ENCODE measurements at places on chromosomes 16 and 17.

DNA sequence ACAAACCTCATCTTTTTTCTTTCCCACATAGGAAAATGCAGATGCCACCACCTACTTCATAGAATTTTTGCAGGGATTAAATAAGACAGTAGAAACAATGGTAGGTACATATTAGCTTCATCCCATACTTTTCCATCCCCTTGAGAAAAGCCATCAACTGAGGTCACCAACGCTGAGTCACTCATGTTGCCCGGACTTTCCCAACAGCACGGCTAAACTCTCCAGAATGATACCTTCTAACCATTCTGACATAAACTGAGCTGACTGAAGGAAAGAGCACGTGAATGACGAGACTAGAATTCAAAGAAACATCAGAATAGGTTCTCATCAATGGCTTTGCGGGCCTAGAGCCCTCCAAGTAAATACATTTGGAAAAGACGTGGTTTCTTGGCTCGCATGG, 146.0 kb upstream of the RCVRN start:
- DNase-seq: no peak

DNA sequence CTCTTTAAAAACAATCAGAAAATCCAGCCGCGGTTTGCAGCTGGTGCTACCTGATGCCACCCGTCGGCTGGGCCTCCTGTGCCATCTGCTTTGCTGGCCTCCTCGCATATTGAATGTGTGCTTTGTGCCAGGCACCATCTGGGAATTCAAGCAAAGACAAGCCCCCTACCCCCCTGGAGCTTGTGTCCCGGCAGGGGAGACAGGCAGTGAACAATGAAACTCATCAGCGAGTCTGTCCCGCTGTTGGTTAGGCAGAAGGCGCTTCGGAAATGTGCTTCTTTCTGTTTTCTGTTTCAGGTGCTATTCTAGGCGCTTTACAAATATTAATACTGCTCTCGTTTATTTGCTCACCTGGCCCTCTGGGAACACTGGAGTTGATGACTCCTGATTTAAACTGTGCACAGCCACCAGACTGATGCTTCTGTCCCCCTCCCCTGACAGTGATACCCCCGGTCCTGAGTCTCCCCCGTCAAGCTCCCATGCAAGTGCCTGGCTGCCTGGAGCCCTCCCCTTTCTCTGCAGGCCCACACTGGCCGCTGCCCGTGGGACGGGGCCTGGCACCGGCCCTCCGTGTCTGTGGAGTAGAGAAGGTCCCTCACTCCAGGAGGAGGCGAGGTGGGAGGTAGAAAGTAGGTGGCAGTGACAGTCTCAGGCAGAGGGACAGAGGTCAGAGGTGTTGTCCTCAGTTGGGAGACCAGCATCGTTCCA, 126.1 kb upstream of the PLCG2 start:
- no peak for DNase-seq

DNA sequence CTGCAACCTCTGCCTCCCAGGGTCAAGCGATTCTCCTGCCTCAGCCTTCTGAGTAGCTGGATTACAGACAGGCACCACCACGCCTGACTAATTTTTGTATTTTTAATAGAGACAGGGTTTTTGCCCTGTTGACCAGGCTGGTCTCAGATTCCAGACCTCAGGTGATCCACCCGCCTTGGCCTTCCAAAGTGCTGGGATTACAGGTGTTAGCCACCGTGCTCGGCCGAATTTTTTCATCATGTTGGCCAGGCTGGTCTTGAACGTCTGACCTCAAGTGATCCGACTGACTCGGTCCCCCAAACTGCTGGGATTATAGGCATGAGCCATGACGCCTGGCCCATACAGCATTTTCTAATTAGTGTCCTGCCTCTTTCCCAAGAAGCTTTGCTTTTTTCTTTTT, 52.7 kb upstream of the ADORA2B start:
- no peak for DNase-seq

DNA sequence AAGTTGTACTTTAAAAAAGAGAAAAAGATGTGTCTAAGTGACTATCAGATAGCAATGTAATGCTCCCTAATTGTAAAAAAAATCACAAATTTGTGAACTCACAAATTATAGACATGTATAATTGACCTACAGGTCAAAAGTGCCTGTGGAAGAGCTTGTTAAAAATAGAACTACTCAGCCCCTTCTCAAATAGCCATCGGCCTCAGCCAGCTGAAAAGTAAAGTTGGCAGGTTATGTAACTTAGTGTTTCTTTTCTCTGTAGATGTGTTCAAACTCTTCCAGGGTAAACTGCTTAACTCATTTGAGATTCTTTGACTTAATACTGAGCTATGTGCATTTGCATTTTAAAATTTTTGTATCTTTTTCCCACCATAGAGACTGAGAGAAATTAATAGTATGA, 13.3 kb downstream of the AKTIP start:
- no peak for DNase-seq

GRCh38 chr16:8924214-8924613, 39.5 kb downstream of the USP7 start:
- DNase-seq: no peak

- no peak for DNase-seq
These were observed 27.2 kb downstream of the HASPIN start for GRCh38 chr17:3750926-3751325.

DNA sequence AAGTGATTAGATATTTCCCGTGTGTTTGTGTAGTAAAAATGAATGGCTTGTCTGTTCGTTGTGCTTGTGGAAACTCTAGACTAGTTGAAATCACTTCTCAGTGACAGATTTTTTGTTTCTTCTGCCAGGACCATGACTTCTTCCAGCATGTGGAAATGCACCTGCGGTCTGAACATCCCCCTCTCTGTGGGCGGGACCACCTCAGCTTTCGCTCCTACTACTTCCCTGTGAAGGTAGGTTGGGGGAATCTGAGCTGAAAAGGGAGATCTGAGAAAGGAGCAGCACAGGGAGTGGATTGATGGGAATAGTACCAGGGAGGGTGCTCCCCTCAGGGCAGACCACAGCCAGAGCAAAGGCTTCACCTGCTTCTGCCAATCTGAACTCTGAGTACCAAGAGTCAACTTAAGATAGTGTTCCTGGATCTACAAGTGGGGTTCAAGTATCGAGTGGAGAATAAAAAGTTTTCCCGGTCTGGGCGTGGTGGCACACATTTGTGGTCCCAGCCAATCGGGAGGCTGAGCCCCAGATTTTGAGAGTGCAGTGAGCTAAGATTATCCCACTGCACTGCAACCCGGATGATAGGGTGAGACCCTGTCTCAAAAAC, 47.5 kb downstream of the SF3B3 start:
- DNase-seq: no peak

DNA sequence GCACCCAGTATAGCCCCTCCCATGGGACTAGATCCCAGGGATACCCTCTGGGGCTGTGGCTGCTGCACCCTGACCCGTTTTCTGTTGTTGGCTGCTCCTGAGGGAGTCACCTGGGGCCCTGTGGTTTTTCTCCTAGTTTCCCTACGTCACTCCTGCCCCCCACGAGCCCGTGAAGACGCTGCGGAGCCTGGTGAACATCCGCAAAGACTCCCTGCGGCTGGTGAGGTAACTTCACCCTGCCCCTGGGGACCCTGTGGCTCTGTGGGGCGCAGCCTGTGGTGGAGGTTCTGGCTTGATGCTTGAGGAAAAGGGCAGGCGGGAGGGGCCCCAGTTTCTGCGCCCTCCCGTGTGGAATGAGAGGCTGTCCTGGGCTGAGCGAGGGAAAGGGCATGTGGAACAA, 27.2 kb downstream of the MGRN1 start:
- DNase-seq: no peak

DNA sequence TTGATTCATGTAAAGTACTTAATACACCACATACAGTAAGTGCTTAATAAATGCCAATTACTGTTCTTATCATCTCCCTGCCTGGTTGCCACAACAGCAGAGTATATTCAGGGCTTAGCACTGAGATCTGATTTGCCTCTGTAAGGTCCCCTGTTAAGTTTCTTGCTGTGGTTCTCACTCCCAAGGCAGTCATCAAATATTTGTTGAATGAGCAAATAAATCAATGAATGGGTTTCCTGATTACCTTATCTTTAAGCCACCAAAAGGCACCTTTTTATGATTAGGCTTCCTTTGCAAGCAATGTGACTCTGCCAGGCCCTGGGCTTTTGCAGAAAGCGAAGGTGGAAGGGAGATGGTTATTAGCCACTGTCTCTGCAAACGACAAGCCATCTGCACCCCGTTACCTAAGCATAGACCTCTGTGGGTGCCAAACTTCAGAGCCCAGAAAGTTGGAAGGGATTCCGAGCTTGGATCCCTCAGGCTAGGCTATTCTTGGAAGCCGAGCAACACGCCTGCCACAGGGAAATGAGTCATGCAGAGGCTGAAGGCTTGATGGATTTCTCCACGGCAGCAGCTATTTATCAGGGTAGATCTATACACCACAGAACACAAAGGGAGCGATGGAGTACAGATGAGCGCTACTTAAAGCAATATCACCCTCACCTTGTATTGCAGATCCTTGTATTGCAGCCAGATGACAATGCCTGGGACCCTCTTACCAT, 102.0 kb downstream of the GRIN2A start:
- DNase-seq: no peak

DNA sequence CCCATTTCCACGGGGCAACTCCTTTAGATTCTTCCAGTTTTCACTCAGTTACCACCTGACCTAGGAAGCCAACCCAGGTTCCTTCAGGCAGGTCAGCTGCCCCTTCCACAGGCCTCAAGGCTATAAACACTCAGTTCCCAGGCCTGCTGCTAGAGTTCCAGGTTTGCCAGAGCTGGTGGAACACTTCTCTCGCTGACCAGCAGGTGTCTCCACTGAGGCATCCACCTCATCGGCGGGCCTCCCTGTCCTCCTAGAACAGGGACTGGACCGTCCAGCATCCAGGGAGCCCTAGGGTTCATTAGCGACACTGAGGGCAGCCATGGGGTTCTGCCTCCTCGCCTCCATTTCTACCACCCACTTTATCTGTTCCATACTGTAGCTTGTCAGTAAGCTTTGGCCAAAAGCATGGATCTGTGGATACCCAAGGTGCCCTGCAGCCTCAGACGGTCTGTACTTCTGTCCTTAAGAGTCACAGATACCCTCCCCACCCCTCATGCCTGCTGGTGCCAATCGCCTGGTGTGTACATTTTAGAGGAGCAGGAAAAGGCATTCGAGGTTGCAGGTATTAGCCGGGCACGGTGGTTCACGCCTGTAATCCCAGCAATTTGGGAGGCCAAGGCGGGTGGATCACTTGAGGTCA, 29.0 kb downstream of the PIMREG start:
- DNase-seq: peak; percentile 33

- DNase-seq: no peak
These were observed 30.4 kb downstream of the AP2B1 start for GRCh38 chr17:35617505-35617904.

Measured in AG04450 (cell line).